ENCODE measurements at places on chromosomes 7 and 10.

DNA sequence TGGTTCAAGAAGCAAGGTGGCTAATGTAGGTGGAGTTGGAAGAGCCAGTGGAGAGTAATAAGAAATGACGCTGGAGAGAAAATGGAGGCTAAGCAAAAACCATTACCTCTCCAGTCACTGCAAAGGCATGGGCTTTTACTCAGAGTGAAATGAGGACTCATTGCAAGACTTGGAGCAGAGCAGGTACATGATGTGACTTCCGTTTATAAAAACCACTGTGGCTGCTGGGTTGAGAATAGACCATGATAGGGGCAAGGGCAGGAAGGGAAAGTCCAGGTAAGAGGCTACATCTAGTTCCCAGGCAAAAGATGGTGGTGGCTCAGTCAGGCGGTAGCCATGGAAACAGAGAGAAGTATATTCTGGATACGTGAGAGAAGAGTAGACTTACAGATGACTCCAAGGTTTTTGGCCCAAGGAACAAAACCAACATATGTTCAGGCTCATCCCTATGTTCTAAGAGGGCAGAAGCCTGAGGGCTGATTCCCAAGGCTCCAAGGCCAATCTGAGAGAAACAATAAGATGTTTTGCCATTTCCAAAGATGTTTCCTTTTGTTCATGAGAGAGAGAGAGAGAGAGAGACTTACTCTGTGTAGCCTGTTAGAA is 21.5 kb upstream of the PDE1C start:
- DNase-seq: no peak

DNA sequence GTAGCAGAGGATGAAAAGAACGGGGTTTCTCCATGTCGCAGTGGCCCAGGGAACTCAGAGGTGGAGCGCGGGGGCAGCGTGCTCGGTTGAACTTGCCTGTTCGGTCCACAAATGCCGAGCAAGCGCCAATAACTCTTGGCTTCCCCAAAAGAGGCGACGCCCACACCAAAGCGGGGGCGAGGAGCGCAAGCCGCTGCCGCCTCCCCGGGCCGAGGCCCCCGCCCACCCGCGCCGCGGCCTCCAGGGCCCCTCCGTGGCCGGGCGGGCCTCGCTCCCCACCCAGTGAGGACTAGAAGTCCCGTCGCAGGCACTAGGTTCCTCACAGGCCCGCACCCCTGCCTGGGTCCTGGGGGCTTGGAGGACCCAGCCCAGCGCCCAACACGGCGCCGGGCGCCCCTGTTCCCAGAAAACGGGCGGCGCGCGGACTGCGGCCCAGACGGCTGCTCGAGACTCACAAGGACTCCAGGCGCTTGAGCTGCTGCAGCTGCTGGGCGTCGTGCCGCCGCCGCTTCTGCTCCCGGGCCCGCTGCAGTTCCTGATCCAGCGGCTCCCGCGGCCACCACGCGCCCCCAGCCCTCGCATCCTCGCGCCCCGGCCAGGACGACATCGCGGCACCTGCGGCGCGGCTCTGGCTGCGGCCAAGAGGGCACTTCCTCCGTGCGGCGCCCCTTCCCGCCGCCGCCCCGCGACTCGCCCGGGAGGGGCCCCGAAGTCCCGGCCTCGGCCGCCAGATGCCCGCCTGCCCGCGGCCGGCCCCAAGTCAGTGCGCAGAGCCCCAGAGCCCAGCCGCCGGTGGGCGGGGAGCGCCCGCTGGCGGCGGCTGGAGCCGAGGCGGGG is 14.6 kb upstream of the FKBP9 start:
- peak; percentile 91 for DNase-seq

- no peak for DNase-seq
Observed at GRCh38 chr7:70356787-70357328, 758.6 kb downstream of the AUTS2 start.

GRCh38 chr10:12909182-12909835 is 92.2 kb downstream of the CCDC3 start:
- DNase-seq: no peak

- no peak for DNase-seq
Observed at GRCh38 chr10:1292611-1293031, 236.4 kb downstream of the WDR37 start.

DNA sequence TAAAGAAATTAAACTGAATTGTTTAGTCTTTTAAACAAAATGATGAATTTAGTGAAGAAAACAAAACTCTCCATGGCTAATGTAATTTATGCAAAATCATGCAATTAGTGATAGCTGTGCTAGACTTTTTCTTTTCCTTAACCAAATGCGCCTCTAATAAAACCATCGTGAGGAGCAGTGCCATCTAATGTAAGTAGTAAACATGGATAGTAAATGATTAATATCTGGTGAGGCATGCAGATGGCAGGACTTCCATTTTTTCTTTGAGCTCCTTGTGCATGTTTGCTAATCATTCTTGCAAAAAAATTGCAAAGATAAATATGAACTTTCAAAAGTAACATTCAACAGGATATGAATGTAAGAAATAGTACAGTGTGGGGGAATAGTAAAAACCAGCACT is 2.3 kb downstream of the INSYN2A start:
- DNase-seq: peak; percentile 19
